ENCODE measurements at places on chromosomes 1 and 21.

GRCh38 chr1:16372535-16373285, 5.7 kb downstream of the SZRD1 start:
- no peak for DNase-seq

GRCh38 chr1:181086926-181087325, 1.6 kb upstream of the IER5 start:
- no peak for DNase-seq

- no peak for DNase-seq
Measured at GRCh38 chr21:43790010-43790524, 690 bp downstream of the RRP1 start.

- DNase-seq, result no peak
Measured at GRCh38 chr1:224192082-224192788, 9.2 kb downstream of the DEGS1 start.

GRCh38 chr1:67850611-67851075, 17.4 kb upstream of the GNG12 start:
- DNase-seq, result no peak

- DNase-seq, result no peak
Measured at GRCh38 chr1:234288946-234289345, 84.3 kb upstream of the COA6 start.

DNA sequence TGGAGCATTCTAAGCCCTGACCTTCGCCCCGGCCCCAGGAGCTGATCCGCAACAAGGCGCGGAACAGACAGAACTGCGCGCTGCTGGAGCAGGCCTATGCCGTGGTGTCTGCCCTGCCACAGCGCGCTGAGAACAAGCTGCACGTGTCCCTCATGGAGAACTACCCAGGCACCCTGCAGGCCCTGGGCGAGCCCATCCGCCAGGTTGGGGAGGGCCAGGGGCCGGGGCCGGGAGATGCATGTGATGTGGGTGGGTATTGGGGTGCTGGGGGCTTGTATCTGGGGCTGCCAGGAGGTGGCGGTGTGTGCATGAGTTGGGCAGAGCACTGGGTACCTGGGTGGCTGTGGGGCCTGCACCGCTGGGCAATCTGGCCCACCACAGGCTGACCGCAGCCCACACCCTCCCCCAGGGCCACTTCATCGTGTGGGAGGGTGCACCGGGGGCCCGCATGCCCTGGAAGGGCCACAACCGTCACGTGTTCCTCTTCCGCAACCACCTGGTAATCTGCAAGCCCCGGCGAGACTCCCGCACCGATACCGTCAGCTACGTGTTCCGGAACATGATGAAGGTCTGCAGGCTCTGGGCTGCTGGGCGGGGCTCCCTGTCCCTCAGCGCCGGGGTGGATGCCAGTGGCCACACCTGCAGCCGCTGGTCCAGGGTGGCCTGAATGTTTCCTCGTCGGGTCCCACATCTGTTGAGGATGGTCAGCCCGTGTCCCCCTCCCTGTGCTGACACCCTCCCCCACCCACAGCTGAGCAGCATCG, 65.8 kb downstream of the TRIM11 start:
- no peak for DNase-seq

- no peak for DNase-seq
Measured at GRCh38 chr1:21634806-21635535, 34.2 kb downstream of the RAP1GAP start.

DNA sequence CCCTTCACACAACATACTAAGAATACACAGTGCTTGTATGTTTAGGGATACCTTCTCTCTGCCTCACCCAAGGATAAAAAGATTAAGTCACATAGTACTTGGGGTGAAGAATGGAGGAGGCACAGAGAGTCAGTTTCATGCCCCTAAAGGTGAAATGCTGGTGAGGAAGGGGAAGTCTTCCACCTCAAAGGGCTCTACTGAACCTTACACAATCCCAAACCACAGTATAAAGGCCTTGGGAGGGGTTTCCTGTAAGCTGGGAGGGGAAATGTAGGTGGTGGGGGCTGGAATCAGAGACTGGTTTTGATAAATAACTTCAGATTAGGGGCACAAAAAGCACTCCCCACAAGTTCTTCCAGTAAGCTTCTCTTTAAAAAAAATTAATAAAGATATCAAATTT, 3.5 kb downstream of the MINDY1 start:
- DNase-seq, result no peak

- no peak for DNase-seq
Measured at GRCh38 chr1:88685259-88685620, 1.2 kb downstream of the PKN2 start.

DNA sequence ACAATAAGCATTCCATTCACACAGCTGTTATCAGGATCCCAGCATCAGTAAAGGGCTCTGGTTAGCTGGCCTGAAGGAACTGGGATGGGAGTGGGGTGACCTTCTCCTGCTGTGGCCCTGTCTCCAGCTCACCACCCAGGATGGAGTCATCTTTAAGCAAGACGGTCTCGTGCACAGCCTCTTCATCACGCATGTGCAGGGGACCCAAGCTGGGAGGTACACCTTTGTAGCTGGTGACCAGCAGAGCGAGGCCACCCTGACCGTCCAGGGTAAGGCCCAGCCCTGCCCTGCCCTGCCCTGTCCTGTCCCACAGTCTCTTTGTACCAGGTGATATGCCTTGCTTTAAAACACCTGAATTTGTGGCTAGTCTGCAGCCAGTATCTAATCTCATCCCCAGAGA, 24.3 kb downstream of the IGFN1 start:
- no peak for DNase-seq

DNA sequence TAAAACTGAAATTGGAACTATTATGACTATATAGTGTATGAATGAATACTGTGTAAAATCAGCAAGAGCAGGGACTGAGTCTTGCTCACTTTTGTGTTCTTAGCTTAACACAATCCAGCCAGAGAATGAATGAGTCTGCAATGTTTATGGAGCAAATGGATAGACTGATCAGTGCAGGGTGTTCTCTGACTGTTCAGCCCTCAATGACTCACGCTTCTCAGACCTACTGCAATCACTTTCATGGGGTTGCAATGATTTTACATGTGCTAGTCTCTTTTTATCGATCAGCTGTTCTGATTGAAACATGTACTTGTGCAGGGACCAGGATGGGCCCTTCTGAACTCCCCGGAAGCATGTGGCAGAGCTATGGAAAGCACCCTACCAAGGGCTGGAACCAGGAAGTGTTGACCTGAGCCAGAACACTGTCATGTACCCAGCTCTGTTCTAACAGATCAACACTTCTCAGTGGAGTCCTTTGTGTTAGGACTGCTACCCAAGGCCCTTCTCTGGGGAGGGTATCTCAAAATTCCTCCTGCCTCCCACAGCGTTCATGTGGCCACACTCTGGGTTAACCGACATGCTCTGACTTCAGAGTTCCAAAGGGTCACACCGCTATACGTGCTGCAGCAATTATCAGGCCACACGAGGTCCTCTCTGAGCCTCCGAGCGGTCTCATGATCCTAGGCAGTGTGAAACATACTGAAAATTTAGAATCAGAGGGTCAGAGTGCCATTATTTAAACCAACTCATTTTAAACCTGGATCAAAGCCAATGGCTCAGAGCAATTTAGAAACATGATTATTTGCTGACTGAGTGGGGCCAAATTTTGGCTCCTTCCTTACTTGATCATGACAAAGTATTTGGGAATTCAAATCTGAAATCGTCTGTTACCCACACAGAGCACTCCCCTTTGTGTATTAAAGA, 35.2 kb downstream of the GRIK1 start:
- peak; percentile 3 for DNase-seq

DNA sequence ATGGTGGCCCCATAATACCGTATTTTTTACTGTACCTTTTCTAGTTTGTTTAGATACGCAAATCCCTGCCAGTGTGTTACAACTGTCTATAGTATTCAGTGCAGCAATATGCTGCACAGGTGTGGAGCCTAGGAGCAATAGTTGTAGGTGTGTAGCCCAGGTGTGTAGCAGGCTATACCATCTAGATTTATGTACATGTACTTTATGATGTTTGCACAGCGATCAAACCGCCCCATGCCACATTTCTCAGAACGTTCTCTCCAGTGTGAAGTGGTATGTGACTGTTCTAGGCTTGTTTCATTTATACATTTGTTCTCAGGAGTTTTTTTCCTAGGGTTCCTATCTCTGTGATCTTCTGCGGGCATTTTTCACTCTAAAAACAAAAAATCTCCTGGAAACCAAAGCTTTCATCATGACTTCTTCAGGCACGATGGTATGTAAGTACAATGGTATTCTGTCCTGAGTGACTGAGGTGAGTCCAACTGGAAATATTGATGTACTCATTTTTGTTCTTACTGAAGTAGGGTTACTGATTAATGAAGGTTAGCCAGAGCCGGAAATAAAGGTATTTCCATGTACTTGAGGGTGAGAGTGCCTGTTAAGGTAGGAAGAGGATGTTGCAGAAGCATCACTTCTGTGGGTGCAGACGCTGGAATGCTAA, 153.0 kb downstream of the GABPA start:
- DNase-seq, result no peak

DNA sequence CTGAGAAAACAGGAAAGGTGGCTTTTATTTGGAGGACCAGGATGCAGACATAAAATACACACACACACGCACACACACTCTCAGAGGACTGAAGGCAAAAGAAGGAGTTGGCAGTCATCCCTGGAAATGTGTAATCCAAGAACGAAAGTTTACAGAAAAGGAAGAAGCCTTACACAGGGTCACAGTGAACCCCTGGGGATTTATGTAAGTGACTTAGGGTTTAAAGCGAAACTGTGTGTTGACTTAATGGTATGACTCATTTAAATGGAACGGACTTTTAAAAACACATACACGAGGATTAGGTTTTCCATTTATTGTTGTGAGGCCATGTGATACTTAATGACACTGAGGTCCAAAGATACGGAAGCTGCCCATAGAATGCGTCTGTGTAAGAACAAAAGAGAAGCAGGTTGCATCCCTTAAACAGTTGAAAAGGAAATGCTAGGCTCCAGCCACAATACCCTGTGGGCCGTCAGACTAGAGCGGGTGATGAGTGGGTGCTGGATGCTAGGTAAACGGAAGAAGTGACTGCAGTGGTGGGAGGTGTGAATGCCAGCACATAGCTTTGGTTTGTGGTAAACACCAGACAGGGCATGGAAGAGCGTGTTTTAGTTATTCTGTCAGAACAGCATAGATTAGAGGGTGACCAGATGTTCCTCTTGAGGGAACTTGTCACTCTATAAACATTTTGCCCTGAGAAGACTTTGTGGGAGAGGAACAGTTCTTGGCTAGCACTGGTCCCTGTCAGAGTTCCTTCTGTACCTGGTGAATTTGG, 21.6 kb upstream of the BCL10 start:
- DNase-seq, result no peak

- no peak for DNase-seq
Measured at GRCh38 chr1:26614655-26615411, 81.0 kb upstream of the ARID1A start.

GRCh38 chr1:16148329-16149092, 7.4 kb downstream of the EPHA2 start:
- no peak for DNase-seq

DNA sequence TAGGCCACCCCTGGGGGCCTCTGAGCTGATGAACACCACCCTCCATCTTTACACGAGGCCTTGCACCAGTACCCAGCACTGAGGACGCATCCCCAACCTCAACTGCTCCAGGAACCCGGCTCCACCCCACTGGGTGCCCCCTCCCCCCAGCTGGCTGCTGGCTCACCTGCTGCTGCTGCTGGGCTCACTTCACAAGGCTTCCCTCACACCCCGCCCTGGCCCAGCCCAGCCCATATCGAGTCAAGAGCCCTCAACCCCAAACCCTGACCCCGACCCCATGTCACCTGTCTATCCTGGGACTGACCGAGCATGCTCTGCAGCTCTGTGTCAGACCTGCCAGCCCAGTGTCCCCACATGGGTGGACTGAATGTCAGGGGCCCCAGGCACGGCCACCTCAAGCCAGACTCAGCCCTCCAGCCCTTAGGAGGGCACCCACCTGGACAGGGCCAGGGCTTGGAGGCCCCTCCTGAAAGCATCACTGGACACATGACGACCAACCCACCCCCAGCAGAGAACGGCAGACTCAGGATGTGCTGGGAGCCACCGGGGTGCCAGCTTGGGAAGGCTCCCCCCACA, 21.4 kb downstream of the WNT9A start:
- DNase-seq, result no peak

DNA sequence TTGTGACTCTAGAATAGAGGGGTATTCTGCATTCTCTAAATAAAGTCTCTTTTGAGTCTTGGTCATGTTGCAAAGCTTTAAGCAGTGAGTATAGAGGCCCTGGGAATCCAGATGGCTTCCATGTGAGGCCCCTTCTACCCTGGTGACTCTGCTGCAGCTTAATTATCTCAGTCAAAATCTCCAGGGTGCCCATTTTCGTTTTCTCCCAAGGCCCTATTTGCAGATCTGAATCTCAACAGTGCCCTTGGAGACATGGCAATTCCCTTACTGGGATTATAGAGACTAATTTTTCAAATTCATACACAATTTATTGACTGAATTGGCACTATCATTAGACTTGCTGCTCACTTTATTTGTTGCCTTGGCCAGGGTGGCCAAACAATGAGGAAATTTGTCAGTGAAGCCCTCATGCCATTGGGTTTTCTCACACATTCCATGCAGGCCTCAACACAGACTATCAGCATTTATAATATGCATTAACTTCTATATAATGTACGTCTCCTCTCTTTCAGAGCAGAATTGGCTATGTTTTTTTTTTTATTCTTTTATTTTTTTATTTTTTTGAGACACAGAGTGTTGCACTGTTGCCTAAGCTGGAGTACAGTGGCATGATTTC, 35.1 kb downstream of the PROX1 start:
- DNase-seq, result no peak

DNA sequence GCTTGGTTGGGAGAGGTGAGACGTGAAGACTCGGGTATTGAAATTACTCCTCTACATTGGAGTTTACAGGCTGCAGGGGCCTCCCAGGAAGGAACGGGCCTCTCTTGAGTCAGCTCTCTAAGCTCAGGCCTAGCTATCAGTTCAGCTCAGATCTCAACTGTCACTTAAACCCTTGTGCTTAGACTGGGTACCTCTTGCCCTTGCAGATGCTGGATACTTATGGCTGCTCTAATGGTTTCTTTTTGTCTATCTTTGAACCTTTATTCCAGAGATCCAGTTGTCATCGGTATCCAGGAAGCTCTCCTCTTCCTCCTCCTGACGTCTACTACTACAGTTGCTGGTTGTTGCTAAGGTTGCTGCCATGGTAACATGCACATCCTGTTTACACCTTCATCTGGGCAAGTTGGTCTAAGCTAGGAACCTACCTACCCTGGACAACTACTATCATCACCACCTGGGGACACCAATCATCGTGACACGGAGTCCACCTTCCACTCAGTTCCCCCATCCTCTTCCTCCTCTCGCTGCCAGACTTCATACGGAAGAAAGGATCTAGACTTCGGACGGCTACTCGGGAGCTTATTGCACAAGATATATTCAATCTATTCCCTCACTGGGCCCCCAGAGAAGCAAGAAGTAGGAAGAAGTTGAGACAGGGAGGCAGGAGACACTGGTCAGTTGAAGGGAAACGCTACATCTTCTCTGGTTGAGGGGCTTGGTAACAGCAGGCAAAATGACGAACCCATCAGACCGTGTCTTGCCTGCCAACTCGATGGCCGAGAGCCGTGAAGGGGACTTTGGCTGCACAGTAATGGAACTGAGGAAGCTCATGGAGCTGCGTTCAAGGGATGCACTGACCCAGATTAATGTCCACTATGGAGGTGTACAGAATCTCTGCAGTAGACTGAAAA, 56.1 kb downstream of the ATP2B4 start:
- DNase-seq, result no peak

GRCh38 chr1:89530444-89531089, 5.9 kb downstream of the LRRC8B start:
- no peak for DNase-seq

Measured in HuH-7 (cell line).